ENCODE measurements at places on chromosomes 1 and 21.

DNA sequence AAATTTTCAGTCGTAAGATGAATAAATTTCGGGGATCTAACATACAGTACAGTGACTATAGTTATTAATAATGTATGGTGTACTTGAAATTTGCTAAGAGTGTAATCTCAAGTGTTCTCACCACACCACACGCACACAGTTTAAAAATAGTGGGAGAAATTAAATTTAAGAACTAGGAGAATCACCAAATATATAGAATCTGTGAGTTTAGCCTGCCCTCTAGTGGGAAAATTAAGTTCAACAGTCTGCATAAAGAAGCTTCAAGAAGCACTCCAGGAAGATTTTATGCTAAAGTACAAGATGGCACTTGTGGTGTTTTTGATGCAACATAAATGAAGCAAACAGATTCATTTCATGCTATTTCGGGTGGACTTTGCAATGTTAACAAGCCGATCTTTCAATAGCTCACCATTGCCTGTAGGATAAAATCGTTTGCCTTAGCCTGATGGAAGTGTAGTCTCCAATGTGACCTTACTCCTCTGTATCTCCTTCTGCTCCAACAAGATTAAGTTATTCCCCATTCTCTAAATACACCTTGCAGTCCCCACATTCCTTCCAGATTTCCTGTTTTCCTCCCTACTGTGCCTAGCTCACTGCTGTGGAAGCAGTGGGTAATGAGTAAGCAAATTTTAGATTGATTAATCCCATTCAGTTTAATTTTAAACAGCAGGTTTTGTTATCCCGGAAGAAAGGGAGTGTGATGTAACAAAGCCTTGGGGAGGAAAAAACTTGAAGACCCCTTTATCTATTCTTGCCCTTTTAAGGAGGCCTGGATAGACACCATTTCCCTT lies 8.7 kb upstream of the PIK3C2B start:
- peak; percentile 65 for DNase-seq

DNA sequence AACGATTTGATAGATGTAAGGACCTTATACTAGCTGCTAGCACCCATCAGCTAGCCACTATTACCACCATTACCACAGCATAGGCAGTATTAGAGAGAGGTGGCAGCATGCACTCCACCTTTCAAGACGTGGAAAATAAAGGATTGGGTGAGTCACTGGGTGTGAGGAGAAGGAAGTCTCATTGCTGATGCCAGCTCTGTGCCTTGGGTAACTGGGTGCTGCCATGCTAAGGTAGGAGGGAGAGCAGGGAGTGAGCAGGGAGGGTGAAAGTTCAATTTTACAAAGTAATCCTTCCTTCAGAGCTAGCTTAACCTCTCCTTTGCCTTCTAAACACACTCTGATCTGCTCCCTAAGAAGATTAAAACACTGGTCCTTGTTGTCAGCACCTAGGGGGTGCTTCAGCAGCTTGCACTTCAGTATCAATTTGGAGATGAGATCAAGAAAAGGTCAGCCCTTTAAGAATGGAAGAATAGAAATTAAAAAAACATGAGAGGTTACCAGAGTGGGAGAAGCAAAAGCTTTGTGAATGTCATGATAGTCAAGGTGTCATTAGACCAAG lies 1.8 kb upstream of the LIN9 start:
- peak; percentile 52 for DNase-seq

DNA sequence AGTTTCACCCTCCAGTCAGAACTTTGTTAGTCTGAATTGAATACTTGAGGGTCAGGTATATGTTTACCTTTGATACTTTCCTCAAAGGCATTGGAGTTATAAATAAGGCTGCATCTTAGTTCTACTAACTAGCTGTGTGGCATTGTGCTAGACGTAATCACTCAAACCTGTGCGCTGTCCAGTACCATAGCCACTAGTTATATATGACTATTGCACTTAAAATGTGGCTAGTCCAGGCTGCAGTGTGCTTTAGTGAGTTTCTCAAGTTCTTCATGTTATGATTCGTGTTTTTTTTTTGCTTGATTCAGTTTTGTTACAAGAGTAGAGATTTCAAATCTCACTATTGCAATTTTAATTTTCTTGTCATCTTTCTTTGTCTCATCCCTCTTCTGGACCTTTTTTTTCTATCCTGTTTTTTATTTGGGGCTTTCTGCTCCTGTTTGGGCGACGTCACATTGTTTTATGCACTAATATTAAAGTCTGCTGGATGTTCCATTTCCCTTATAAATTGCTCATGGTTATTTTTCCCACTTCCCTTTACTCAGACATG lies 5.7 kb downstream of the MAN1A2 start:
- no peak for DNase-seq

DNA sequence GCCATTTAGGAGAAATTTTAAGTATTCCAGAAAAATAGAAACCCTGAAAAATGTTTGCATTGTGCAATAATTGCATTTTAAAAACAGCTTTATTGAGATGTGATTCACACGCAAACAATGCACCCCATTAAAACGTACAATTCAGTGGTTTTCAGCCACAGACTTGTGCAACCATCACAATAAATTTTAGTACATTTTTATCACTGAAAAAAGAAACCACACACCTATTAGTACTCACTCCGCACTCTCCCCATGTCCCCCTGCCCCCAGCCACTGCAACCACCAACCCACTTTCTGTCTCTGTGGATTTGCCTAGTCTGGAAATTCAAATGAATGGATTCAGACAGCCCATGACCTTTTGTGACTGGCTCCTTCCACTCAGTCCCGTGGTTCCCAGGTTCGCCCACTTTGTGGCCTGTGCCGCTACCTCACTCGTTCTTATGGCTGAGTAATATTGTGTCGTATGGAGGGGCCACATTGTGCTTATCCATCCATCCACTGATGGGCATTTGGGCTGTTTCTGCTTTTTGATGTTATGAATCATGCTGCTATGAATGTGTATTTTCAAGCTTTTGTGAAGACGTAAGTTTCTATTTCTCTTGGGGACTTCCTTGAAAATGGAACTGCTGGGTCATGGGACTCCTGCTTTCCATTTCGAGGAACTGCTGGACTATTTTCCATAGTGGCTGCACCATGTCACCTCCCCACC lies 147.7 kb upstream of the ARHGEF16 start:
- peak; percentile 9 for DNase-seq

DNA sequence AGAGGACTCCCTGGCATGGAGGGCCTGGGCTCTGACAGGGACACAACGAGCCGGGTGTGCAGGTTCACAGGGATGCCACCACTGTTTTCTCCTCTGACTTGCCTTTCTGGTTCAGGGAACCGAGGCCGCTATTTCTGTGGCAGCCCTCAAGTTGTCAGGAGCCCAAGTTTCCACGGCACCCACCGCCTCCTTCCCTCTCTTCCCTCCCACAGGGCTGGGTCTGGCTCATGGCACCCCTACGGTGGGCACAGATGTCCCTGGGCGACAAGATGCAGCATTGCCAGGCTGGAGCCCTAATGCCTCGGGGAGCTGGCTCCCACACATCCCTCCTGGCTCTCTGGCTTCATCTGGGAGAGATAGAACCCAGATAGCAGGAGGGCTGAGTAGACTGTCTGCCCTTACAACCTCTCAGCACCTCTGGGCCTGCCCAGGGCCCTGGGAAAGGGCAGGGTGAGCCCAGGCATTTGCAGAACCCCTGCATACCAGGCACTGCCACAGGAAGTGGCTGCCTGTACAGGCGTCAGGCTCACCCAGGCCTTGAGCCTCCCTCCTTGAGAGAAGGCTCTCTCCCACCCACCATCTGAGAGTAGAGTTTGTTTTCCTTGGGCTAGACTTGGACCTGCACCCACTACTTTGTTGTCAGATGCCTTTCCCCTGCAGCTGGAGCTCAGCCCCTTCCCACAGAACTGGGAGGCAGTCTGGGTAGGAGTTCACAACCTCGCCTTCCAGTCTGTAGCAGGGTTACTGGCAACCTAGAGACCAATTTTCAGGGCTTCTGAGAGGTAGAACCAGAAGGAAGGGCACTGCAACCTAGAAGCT lies 20.5 kb downstream of the KCNC4 start:
- no peak for DNase-seq

DNA sequence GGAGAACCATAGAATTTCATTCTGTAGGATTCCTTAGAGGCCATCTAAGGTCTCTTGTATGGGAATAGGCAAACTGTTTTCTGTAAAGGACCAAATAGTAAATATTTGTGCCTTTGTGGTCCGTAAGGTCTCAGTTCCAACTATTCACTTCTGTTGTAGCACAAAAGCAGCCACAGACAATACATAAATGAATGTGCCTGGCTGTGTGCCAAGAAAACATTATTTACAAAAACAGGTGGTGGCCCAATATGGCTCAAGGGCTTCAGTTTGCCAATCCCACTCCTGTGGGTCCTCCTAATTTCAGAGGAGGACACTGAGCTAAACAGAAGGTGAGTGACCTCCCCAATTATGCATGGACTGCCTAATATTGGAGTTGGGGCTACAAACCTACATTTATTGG lies 67.6 kb upstream of the EDEM3 start:
- no peak for DNase-seq

DNA sequence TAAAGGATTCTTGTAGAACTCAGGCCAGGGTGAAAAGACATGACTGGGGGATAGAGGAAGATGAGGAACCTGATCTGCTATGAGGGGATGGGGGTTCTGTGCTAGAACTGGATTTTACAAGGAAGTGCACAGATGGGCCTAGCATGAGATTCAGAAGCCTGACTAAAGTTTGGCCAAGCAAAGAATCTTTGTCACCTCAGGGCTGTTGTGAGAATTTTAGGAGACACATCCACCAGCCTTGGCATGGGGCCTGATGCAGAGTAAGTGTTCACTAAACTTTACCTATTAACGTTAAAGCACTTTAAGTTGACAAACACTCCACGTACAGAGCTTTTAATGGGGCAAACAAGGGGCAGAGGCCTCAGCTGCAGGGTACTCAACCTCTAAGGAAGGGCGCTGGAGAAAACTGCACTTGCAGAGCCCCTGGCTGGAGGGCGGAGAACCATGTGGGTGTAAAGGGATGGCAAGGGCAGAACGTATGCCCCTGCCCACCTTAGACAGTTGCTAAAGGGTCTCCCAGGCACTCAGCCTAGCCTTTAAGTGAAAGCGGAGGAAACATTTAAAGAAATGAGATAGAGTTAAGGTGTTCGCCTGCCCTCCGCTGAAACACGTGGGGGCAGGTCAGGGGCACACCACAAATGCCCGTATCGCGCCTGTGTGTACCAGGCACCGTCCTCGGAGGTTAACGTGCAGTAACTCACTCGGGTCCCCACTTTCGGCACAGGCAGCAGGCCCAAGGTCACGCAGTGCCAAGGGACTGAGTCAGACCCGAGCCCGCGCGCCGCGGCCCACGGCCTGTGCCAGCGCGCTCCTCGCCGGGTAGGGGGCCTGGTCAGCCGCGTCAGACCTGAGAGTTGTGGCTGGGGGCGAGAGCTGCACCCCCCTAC lies 990 bp upstream of the MRPS6 start:
- no peak for DNase-seq

- no peak for DNase-seq
Measured at GRCh38 chr1:182381962-182382819, 9.4 kb downstream of the GLUL start.

DNA sequence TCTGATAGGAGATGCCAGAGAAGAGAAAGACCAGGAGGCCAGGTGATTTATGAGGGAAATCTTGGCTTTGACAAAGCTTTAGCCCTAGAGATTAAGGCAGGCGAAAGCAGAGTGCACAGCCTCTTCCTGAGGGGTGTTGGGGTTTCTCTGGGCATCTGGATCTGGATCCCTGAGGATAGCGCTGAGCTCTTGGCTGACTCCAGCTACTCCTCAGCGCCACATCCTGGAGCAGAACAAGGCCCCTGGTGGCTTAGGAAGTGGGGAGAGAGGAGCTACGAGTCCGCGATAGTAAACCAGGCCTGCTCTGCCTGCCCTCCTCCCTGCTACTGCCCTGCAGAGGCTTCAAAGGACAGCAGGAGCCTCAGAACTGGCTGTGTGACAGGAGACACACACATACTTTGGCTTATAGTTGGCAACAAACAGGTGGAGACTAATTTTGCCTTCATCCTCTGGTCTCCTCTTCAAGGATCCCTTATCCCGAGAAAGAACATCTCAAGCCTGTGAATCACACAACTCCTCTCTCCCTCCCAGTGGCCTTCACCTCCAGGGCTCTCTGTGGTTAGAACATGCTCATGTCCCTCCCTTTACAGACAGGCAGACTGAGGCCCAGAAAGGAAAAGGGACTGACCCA lies 66.9 kb downstream of the TRABD2B start:
- no peak for DNase-seq

DNA sequence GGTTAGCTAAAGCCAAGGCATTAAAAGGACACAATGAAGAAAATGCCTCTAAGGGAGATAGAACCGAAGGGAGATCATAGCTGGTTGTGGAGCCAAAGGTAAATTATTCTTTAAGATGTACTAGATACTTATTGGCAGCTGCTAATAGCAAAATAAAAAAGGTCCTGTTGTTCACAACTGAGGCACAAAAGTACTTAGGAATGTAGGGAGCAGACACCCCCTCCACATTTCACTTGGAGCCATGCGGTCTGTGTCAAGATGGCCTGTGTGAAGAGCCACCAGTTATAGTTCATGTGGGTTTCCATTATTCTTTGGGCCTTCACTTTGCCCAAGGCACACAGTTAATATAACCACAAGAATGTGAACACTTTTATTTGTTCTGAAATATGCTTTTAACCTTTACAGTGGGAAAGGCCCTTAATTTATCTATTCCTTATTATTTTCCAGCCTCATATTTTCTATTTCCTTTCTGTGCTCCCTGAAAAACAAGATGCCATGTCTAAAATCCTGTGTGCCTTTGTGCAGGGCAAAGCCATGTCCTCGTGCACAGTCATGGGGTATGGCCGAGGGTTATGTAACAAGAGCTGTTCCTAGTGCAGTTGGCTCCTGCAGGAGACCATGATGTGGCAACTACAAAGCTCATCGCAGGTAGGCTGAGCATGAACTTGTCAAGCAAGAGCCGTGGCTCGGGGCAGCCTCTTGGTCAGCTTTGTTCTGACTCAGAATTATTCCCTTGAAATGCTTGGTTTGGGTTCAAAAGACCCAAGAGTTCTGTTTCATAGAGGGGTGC lies 16.2 kb upstream of the WDR26 start:
- no peak for DNase-seq

GRCh38 chr21:33015096-33015495 lies 10.6 kb upstream of the OLIG2 start:
- DNase-seq = no peak

DNA sequence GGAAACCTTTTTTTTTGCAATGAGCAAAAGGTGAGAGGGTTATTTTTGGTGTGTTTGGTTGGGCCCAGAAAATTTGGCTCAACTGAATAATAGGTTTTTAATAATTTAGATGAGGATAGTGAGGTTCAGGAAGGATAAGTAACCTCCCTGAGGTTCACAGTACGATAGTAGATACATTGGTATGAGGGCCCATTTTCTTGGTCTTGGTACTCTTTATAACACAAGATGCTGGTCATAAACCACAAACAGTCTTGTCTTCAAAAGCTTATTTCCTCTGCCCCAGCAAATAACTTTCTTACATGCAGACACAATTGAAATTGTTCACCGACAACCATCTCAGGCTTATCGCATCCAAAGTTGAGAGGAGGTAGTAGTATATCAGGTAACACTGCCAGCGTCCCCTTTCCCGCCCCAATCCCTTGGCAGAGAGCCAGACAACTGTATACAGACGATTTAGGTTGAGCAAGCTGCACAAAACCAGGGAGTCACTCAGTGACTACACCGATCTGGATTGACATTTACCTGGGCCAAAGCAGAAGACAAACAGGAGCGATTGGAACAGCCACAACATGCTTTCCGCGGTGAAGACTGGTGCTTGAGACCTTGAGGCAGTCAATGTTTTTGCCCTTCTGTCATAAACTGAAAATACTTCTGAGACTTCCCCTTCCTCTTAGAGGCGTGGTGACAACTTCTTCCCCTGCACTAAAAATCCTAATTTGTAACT lies at the start of gene SLAMF6:
SLAMF6 (minus strand) TSS at position 634 of the 724 bp plus-strand sequence; CDS start at position 571, 63 bp downstream.
- no peak for DNase-seq
